ENCODE measurements at places on chromosomes 1 and 21. TPM values are rescaled to one million over a fixed set of nuclear protein-coding genes. Genes with fewer than 3 reads are reported as not detected.

The MCL1 gene
- 146 TPM for total RNA-seq

The ATP1A2 gene
- total RNA-seq = 146 TPM

The SPATA21 gene
- not detected for total RNA-seq

DNA sequence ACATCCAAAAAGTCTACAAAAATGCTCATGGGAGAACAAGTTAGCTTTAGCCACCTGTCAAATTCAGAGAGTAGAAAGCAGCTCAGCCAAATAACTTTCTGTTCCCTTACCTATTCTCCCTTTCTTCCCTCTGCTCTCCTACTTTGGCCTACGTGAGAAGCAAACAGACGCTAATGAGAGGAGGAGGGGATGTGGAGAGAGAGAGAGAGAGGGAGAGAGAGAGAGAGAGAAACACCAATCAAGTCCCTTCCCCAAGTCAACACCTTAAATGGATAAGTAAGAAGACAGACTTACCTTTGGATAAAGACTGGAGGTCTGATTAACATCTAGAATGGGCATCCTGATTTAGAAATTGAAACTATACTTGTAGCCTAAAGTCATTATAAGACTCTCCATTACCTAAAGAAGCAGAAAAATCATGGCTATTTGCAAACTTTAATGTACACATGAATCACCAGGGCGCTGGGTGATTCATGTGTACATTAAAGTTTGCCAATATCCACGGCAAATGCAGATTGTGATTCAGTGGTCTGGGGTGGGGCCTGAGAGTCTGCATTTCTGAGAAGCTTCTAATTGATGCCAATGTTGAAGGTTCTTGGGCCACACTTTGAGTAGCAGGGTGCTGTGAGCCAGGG lies 13.1 kb upstream of the DUSP12 start:
- no peak for DNase-seq

DNA sequence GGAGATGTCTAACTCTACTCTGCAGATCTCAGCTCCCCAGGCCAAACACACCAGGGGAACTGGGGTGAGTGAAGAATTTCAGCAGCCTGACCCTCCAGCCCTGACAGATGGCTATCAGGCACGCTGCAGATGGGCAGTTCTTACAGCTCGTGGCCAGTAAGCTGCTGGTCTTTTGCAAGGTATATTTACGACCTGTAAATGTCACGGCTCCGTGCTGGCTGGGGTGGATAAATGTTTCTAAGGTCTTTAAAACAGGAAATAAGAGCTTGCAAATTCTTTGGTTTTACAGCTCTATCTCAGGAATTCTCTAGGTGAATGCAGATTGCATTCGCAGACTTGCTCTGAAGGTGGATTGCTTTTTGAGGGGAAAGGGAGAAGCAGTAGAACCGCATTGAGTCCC lies 10.1 kb downstream of the DOP1B start:
- no peak for DNase-seq

DNA sequence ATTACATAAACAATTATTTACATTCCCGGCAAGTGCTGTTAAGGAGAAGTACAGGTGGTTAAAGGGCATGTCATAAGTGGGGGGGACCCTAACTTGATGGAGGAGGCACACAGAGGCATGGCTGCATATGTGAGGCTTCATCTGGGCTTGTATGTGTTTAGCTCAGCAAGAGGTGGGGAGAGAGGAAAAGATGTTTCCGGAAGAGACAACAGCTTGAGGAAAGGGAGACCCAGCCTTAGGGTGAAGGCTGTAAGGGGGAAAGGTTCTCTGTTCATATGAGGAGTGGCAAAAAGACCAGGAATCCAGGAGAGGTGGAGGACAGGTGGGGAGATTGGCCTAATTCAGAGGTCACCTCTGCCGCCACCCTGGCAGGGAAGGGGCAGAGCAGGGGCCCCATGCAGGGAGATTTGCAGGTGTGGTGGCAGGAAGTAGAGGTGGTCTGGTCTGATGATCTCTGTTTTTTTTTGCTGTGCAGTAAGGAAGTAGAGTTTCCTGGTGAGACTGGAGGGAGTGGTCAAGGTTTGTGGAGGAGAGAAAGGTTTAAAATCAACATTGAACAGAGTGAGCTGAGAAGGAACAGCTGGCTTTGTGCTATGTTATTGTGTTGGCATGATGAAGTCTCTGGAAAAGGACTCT lies 9.0 kb downstream of the TRAF5 start:
- no peak for DNase-seq
